Spinal cord (tissue), 10 donors: ENCODE measurements at places on chromosomes 12 and 14.
A peak's percentile ranks its signal among the peaks of the same experiment; 100 is the strongest.

- no peak for DNase-seq
These were observed 8.2 kb downstream of the SPRYD3 start for GRCh38 chr12:53070877-53071492.

DNA sequence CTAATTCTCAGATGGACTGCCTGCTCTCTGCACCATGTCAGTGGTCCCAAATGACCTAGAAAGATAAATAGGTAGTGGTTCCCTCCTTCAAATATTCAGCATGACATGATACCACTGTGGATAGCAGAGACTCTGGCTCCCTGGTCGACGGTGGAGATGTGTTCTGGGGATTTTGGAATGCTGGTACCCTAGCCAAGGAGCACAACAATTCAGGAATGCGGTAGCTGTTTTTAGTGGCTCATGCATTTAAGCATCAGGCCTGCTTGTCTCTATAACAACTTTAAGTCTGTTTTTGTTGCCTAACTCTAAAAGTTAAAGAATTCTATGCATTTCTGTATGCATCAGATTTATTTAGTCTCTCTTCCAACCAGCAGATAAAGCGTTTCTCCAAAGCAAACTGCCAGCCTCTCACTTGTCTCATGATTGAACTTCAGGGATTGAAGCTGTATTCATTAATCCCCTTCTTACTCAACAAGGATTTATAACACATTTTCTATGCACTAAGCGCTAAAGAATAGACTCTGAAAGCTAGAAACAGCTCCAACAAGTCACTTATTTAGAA lies 164.9 kb upstream of the BMP4 start:
- no peak for DNase-seq

DNA sequence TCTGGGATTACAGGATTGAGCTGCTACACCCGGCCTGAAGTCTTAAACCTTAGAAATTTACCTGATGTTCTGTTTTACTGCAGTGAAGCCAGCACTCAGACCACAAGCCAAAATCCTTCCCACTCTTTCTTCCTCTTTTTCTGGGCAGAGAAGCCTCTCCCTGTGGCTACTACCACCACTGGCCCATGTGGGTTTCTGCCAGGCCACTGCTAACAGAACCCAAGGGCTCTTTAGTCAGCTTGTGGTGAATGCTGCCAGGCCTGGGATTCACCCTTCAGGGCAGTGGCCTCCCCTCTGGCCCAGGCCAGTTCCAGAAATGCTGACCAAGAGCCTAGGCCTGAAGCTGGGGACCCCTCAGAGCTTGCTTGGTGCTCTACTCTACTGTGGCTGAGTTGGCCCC lies 35.3 kb downstream of the GAS2L3 start:
- no peak for DNase-seq

DNA sequence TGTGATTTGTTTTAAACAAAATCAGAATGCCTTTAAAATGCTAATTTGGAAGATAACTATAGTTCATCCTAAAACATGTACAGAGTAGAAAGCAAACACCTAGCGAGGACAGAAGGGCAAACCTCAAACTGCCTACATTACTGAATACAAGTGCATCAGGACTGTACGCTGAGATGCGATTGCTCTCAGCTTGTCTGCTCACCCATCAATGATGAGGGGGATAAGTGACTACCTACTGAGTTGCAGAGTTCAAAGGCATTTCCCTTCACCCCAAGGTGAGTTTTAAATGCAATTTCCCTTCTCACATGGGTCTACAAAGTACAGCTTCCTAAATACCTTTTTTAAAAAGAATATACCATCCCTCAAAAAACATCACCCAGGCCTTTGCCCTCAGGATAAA lies 52.9 kb downstream of the PHLDA1 start:
- DNase-seq = no peak

DNA sequence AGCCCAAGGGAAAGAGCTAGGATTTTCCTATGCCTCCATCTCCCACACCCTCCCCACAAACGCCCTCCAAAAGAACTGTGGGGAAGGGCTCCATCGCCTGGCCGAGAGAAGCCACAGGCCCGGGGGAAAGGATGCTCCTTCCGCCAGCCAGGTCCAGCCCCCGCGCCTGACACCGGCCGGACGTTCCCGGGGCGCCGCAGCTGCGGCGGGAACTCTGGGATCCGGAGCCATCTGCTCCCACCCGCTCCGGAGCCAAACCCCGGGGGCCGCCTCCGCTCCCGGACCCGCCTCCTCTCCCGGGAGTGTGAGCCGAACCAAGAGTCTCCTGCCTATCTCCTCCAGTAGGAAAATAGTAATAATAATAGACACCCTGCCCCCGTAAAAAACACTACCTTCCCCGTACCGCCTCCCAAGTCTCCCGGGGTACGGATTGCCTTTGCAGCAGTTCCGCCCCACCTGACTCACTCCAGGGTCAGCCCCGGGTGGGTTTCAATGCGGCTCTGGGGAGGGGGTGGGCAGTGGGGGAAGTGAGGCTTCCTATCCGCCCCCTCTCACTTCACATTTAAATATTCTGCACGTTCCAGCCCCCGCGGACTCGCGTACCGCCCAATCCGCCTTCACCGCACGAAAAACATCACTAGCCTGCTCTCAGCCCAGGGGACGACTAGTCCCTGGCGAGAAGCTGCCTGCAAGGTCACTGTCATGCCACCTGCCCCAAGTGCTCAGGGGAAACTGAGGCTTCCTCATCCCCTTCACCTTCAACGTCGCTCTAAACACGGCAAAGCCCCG lies 2.4 kb downstream of the AGAP2 start:
- no peak for DNase-seq

DNA sequence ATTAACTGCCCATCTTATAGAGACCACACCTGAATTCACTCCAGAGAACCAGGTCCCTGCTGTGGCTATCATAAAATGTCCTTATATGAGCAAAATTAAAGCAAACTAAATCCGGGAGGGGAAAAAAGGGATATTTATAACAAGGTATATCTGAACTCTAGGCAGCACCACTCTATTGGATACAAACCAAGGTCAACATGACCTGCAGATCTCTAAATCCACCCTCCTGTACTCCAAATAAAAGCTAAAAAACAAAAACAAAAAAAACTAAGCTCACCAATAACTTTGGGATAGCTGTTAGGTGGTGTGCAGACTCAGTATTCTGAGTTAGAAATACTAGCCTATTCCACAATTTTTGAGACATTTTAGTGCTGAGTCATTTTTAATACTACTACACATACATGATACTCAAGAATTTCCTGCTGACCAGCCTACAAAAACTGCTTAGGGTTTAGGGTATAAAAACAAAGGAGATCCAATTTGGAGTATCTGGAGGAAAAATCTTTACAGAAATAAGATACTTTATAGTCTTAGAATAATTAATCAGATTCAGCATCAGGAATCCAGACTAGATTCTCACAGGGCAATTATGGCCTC lies 46.6 kb upstream of the LTBP2 start:
- no peak for DNase-seq

- DNase-seq = no peak
These were observed 233.2 kb downstream of the NRXN3 start for GRCh38 chr14:78403278-78403815.

DNA sequence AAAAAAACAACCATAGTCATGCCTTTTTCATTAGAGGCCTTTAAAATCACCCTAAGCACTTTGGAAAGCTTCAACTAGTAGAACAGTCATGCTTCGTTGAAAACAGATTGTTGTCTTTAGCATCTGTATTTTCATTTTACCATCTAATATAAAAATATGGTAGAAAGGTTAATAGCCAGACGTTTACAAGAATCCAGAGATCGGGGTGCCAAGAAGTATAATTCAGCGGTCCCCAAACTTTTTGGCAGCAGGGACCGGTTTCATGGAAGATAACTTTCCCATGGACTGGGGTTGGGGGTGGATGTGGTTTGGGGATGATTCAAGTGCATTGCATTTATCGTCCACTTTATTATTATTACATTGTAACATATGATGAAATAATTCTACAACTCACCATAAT lies 138.4 kb downstream of the GLT1D1 start:
- DNase-seq = no peak

- peak; percentile 15 for DNase-seq
These were observed at the start of gene TAS2R30 for GRCh38 chr12:11134305-11134704. TSS of gene TAS2R30 (minus strand) at chr12:11134644. CDS start at chr12:11134244, 400 bp downstream.

GRCh38 chr12:111141205-111141604 lies 220.8 kb upstream of the MYL2 start:
- DNase-seq = no peak

GRCh38 chr12:16789204-16789790 lies 183.3 kb upstream of the LMO3 start:
- no peak for DNase-seq

- no peak for DNase-seq
These were observed 48.2 kb upstream of the PLXNC1 start for GRCh38 chr12:94100211-94100627.

DNA sequence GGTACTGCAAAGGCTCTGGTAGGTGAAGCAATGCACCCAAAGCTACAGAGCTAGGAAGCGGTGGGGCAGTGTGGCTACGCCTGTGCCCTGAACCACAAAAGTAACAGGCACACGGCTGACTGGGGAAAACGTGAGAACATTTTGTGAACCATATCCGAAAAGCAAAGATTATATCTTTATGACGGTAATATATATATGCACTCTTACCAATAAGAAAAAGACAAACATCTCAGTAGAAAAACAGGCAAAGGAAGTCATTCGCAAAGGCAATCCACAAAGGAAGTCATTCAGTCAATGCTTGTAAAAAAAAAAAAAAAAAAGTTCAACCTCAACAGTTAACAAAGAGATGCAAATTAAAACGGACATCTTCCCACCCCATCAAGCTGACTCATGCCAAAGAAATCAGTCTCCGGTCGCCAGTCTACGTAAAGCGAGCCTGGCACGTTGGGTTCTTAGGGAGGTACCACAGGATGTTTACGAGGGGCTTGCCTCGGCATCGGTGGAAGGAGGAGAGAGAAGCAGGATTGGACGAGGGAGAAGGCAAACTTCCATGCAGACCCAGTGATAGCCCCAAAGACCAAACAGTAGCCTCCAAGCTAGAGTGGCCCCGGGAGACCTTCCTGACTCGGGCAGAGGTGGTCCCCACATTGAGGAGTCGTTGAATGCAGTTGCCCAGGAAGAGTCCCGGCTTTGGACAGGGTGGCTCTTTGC lies 39.4 kb upstream of the PPP2R5C start:
- DNase-seq = no peak

DNA sequence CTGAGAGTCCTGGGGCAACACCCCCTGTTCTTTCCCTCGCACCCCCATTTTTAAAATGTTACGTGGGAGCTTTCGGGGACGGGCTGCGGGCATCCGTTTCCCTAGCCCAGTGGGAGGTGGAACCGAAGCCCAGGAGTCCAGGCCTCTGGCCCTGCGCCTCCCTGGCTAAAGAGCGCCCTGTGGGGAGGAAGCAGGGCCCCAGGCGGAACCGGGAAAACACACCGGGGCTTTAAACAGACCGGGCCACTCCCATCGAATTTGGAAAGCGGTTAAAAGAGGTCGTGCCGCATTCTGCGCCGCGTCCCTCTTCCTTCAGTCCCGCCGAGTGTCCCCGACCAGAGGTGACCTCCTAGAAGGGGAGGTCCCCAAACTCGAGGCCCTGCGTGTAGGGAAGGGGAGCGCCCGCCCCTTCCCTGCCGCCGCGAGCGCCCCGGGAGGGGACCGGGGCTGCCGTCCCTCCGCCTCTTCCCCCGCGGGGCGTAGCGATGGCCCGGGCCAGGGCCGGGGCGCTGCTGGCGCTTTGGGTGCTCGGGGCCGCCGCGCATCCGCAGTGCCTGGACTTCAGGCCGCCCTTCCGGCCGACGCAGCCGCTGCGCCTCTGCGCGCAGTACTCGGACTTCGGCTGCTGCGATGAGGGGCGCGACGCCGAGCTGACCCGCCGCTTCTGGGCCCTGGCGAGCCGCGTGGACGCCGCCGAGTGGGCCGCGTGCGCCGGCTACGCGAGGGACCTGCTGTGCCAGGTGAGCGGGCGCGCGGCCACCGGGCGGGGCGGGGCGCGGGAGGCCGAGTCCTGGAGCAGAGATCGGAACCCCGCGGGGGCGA lies at the start of gene HHIPL1:
Gene HHIPL1 (plus strand): TSS at position 407 of the 822 bp plus-strand sequence. CDS start 79 bp downstream, at position 486.
- DNase-seq = peak; percentile 28

DNA sequence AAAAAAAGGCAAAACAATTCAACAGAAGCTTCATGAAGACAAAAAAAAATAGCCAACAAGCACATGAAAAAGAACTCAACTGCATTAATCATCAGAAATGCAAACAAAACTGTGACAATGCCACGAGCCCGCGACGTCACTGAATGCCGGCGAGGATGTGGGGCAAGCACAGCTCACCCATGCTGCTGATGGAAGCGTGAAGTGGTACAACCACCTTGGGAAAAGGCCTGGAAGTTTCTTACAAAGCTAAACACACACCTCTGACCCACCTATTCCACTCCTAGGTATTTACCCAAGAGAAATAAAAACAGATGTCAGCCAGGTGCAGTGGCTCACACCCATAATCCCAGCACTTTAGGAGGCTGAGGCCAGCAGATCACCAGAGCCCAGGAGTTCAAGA lies 10.5 kb downstream of the BTBD6 start:
- DNase-seq = no peak

DNA sequence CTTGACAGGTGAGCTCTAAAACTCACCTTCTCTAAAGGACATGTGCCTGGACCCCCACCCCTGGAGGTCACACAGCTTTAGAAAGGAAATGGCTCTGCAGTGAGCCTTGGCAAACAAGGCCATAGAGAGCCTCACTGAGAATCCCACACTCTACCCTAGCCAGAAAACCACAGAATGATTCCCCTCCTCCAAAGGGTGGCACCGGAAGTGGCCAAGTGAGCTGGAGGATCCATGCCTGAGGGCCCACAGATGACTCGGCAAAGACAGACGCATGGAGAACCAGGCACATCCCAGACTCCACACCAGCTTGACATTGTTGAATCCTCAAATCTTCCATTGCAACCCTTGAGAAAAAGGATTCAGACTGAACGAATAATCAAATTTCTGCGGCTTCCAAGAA lies 54.2 kb upstream of the PTHLH start:
- no peak for DNase-seq

DNA sequence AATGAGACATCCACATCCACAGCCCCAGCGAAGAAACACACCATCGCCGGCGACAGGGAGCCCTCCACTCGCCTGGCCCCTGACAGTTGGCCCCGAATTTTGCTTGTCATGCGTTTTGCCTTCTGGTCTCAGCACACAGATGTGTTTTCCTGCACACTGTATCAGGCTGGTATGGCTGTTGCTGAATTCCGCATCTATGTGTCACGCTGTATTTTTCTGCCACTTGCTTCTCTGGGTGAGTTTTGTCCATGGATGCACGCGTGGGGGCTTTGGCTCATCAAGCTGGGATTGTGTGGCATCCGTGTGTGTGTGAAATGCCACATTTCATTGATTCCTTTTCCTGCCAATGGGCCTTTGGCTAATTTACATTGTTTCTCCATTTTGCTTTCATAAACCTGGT lies 26.5 kb downstream of the ARL6IP4 start:
- DNase-seq = no peak
